Stimulated activated CD4-positive, alpha-beta T cell treated with anti-CD3 and anti-CD28 coated beads, Interleukin-15, amount 100 ng/mL, for 48 hours (primary cell): ENCODE measurements at places on chromosomes 5 and 9.

GRCh38 chr9:135955934-135956801 lies 5.0 kb downstream of the UBAC1 start:
- no peak for DNase-seq

DNA sequence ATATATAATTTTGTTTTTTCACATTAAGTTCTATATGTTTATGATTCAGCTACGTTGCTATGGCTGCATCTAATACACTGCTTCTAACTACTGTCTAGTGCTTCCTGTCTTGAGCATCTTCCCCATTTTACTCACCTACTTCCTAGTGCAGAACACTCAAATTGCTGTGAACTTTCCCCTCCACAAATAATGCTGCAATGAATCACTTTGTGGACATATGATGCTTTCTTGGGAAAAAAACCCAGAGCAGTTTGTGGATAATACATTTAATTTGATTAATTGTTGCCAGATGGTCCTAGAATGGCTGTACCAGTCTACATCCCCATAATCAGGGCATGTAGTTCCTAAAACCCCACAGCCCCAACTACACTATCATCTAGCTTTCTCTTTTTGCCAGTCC lies 18.5 kb downstream of the CD180 start:
- no peak for DNase-seq

- DNase-seq, result no peak
Measured at GRCh38 chr9:131666774-131667173, 73.1 kb downstream of the RAPGEF1 start.

GRCh38 chr5:39076757-39077728 lies 2.8 kb upstream of the RICTOR start:
- DNase-seq, result no peak

- DNase-seq, result no peak
Measured at GRCh38 chr5:31378838-31379237, 153.1 kb downstream of the DROSHA start.

DNA sequence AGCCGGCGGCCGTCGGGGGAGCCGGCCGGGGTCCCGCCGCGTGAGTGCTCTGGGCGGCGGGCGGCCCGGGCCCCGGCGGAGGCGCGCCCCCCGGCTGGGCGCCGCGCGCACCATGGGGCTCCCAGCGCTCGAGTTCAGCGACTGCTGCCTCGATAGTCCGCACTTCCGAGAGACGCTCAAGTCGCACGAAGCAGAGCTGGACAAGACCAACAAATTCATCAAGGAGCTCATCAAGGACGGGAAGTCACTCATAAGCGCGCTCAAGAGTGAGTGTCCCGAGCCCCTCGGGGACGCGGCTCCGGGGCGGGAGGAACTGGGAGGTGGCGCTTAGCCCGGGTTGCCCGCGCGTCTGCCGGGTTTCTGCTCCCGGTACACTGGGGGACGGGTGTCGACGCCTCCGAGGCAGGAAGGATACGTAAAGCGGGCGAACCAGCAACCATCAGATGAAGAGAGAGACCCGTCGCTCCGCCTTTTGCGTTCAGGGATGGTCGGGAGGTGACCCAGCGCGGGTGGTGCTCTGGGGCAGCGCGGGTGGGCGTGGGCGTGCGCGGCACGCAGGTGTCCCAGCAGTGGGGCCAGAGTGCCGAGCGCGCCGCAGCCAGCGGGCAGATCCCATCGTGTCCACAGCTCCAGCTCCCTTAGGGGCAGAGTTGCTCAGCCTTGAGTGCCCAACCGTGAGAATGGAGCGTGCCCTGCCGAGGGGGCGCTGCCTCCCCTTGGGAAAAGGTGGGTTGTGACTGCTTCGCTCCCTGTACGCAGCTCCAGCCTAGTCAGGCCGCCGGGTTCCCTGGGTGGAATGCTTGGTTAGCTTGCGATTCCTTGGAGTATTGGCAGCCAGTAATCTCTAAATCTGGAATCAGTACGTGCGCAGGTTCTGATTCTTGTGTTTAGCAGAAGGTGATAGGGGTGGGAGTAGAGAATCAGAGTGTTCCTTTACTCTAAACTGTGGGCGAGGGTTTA lies 753 bp downstream of the ARHGAP26 start:
- no peak for DNase-seq

DNA sequence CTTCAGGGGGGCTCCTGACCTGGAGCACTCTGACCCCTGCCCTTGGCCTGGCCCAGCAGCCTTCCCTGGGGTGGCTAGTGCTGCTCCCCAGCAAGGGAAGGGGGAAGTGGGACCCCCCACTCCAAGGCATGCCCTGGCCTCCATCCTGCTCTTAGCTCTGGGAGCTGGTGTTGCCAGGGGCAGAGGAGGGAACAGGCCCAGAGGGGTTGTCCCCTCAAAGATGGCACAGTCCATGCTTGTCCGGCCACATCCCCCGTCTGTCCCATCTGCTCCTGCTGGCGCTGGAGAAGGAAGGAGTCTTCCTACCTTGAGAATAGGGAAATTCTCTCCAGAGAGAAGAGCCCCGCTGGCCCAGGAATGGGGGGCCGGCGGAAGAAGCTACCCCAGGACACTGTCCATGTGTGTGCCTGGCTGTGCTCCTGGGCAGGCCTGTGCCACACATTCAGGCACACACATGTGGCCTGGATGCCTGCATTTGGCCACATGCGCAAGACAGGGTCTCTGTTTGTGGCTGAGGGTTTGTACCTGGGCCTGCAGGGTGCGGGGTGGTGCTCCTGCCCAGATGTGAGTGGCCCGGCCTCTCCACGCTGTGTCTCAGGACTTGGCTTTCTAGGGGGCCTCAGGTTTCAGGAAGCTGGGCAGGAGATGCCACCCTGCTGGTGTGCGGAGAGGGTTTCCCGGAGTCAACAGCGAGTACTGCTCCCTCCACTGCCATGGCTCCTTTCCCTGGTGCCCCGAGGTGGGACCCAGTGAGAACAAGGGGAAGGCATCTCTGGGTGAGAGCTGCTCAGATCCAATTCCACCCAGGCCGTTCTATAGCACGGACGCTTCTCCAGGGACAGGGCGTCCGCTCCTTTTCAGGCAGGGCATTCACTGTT lies 247.1 kb downstream of the PBX3 start:
- DNase-seq, result no peak
